ENCODE measurements at places on chromosomes 2 and 18. TPM values are rescaled to one million over a fixed set of nuclear protein-coding genes. Genes with fewer than 3 reads are reported as not detected.
A peak's percentile ranks its signal among the peaks of the same experiment; 100 is the strongest.

ZNF512 gene
- polyA plus RNA-seq = 3.3 TPM

ARID5A gene
- 12.7 TPM for polyA plus RNA-seq

RBM43 gene
- 1.8 TPM for polyA plus RNA-seq

TFCP2L1 gene
- polyA plus RNA-seq = 0.06 TPM

EHD3 gene
- 7.2 TPM for polyA plus RNA-seq

GRCh38 chr2:186617148-186617547, 27.3 kb downstream of the ITGAV start:
- H3K27ac ChIP-seq = no peak overlapping the region
- H3K4me3 ChIP-seq = no peak overlapping the region

DNA sequence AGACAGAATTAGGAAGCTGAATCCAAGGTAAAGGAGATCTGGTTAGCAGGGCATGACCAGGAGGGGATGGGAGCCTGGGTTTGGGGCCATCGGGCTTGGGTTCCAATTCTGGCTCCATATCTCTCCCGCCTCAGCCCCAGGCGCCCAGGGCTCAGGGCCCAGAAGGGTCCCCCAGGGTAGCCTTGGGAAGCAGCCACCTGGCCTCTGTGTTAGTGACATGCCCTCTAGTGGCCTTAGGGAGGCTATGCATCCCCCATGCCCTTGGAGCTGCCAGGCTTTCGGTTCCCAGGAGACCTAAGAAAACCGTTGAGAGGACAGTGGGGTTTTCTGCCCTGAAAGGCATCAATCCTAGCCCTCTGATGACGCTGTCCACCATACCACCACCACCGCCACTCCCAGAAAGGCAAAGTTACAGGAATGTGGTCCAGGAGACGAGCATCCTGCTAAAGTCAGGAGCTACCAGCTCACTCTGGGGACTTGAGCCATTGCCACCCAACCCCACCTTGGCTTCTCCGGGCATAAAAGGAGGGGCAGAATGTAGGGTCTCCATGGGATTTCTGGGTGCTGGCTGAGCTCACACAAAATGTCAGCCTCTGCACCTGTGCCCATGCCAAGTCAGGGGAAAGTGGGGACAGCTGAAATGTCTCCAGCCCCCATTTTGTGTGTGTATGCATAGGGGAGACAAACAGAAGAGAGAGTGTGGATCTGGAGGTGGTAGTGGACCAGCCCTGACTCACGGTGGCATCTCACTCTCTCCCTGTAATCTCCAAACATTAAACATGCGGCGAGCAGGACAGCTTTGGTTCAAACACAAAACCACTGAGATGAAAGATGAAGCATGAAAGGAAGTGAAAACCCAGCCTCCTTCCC, 56.5 kb downstream of the EMX1 start:
- no peaks in the 10 kb centered on the region for H3K27me3 ChIP-seq
- H3K27ac ChIP-seq = no peak overlapping the region
- H3K36me3 ChIP-seq = peaks cover 21% of the 10 kb centered on the region
- no peak for DNase-seq

GRCh38 chr2:33907866-33908265, 308.8 kb upstream of the FAM98A start:
- H3K4me1 ChIP-seq = peaks cover 14% of the 10 kb centered on the region
- H3K27me3 ChIP-seq = no peaks in the 10 kb centered on the region
- no peaks in the 10 kb centered on the region for H3K36me3 ChIP-seq
- DNase-seq = no peak
- H3K4me3 ChIP-seq = no peak overlapping the region

DNA sequence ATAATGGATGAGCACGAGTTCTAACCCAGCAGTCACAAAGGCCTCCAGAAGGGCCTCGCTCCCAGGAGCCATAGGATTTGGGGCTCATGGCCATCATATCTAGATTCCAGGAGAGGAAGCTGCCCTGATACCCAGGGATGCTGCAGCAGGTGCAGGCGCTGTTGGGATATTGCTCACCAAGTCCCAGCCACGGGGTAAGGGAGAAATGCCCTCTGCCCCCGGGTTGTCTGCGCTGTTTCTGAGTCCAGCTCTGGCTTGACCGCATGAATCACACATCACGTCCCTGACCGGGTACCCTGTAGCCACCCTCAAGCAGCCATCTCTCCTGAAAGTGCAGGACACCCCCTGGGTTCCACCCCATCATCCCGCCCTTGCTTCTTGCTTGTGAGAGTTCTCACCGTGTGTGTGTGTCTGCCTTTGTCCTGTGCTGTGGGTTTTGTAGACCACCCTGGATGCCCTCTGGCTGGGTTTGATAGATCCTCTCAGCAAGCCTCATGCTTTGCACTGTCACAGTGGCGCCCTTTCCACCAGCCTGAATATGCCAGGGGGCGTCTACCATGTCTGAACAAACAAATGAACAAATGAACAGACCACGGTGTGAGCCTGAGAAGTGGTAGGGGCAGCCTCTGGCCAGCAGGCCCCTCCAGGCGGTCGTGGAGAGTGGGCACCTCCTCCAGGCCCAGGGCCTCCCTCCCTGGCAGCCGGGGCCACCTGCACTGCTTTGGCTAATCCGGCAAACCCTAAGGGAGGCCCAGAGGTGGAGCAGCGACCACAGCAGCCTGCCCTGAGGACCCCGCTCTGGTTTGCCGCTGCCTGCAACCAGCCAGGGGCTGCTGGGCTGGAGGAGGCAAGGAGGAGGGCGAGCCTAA, 32.1 kb downstream of the ADRA2B start:
- peaks cover 7% of the 10 kb centered on the region for H3K4me1 ChIP-seq
- peak; percentile 28 for DNase-seq
- H3K27ac ChIP-seq = no peak overlapping the region
- no peak overlapping the region for H3K4me3 ChIP-seq

DNA sequence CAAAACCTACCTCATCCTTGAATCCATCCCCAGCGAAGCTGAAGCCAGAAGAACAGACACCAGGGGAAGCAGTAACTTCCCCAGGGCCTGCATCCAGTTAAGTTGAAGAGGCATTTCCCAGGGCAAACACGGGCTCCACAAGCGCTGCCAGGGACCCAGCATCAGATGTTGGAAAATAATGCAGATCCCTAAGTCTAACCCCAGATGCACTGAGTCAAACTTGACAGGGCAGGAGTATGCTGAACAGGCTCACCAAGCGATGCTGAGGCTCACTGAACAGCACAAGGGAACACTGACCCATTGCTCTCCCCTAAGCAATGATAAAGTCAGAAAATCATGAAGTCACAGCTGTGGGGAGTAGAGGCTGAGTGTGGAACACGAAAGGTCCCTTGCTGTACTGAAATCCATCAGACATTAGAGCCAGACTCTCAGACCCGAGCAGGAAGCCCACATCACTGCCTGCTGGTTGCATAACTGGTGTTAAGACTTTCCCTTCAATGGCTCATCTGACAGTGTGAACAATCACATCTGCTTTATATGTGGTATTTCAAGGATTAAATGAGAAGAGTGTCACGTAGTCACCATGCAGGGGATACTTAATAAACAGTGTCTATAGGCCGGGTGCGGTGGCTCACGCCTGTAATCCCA, 36.2 kb downstream of the TNS1 start:
- no peak overlapping the region for H3K4me3 ChIP-seq
- peaks cover 4% of the 10 kb centered on the region for H3K4me1 ChIP-seq
- no peak for DNase-seq
- H3K36me3 ChIP-seq = no peaks in the 10 kb centered on the region
- H3K27ac ChIP-seq = peak overlapping the region; percentile 48
- no peaks in the 10 kb centered on the region for H3K27me3 ChIP-seq

- peaks cover 12% of the 10 kb centered on the region for H3K4me1 ChIP-seq
- no peaks in the 10 kb centered on the region for H3K27me3 ChIP-seq
- no peak overlapping the region for H3K27ac ChIP-seq
- no peak for DNase-seq
- no peak overlapping the region for H3K4me3 ChIP-seq
- no peaks in the 10 kb centered on the region for H3K36me3 ChIP-seq
Measured at GRCh38 chr18:58605027-58606020, 23.6 kb downstream of the ALPK2 start.

- no peak overlapping the region for H3K4me3 ChIP-seq
- no peak for DNase-seq
- H3K27me3 ChIP-seq = no peaks in the 10 kb centered on the region
- H3K4me1 ChIP-seq = no peaks in the 10 kb centered on the region
- H3K27ac ChIP-seq = no peak overlapping the region
- no peaks in the 10 kb centered on the region for H3K36me3 ChIP-seq
Measured at GRCh38 chr2:152391318-152391717, 56.3 kb downstream of the FMNL2 start.

- H3K36me3 ChIP-seq = no peaks in the 10 kb centered on the region
- no peaks in the 10 kb centered on the region for H3K4me1 ChIP-seq
- H3K27ac ChIP-seq = no peak overlapping the region
Measured at GRCh38 chr2:110800611-110801402, 68.4 kb downstream of the ACOXL start.

- no peak overlapping the region for H3K4me3 ChIP-seq
- no peaks in the 10 kb centered on the region for H3K4me1 ChIP-seq
- DNase-seq = no peak
Measured at GRCh38 chr2:72006188-72006736, 141.4 kb downstream of the CYP26B1 start.

DNA sequence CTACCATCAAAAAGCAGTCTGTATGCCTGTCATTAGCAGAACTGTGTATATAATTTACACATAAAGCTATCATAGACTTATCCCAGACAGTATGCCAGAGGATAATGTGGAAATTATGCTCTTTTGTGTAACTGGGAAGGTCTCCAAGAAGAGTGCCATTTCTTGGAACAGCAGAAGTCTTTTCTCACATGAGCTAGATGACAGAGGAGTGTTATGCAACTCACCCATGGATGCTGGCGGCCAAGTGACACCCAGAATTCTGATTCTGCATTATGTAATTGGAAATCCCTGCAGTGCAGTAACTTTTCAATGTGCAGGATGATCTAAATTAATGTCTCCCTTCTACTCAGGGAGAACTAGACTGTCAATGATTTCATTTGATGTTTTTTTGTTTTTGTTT, 160.0 kb downstream of the UBE2E3 start:
- H3K27ac ChIP-seq = no peak overlapping the region
- no peaks in the 10 kb centered on the region for H3K4me1 ChIP-seq
- H3K4me3 ChIP-seq = no peak overlapping the region
- no peaks in the 10 kb centered on the region for H3K36me3 ChIP-seq
- no peak for DNase-seq

DNA sequence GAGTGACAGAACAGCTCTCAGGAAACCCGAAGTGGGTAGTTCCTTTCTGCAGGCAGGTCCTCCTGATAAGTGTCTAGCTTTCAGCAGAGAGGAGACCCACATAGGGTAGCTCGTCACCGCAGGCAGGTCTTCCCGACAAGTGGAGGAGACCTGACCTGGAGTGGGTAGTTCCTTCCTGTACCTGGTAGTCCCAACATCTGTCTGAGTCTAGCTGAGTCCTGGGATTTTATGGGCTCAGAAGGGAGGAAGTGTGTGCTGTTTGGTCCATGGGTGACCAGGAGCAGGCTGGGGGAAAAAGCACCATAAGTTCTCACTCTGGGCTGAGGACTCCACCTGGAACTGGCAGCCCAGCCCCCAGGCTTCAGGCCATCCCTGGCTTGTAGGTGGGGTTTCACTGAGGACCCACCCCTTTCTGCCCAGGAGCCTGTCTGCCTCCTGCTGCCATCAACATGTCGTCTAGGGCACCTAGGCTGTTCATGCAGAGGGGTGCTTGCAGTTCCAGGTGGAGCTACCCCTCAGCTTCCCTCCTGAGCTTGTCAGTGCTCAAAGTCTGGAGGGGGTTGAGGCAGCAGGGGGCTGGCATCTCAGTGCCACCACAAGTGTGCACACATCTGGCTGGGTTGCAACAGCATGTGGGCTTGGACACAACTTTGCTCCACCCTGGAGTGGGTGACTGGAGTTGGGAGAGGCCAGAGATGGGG, 9.4 kb downstream of the DYSF start:
- H3K36me3 ChIP-seq = no peaks in the 10 kb centered on the region
- peaks cover 52% of the 10 kb centered on the region for H3K4me1 ChIP-seq
- no peak overlapping the region for H3K27ac ChIP-seq
- no peaks in the 10 kb centered on the region for H3K27me3 ChIP-seq
- no peak for DNase-seq

GRCh38 chr2:184141866-184142265, 456.5 kb upstream of the ZNF804A start:
- DNase-seq = no peak
- H3K27ac ChIP-seq = no peak overlapping the region
- no peaks in the 10 kb centered on the region for H3K36me3 ChIP-seq
- no peak overlapping the region for H3K4me3 ChIP-seq

GRCh38 chr2:157662401-157662800, 33.7 kb upstream of the ACVR1C start:
- H3K27ac ChIP-seq = no peak overlapping the region
- no peaks in the 10 kb centered on the region for H3K4me1 ChIP-seq
- no peaks in the 10 kb centered on the region for H3K27me3 ChIP-seq

DNA sequence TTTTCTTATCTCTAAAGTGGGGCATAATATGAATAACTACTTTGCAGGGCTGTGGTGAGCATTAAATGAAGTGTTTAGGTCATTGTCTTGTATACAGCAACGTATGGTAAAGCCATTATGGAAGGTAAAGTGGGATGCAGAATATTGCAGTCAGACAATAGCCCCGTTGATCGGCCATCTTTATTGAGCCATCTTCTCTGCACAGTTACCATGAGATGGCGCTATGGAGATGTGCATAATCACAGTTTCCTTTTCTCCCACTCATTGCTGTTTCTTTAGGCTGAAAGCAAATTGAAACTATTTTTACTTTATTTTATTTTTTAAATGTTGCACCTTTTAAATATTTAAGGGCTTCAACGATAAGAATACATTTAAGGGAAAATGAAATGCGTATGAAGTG, 108.9 kb downstream of the THSD7B start:
- no peak overlapping the region for H3K27ac ChIP-seq
- DNase-seq = no peak
- no peak overlapping the region for H3K4me3 ChIP-seq
- no peaks in the 10 kb centered on the region for H3K4me1 ChIP-seq
- no peaks in the 10 kb centered on the region for H3K27me3 ChIP-seq
- H3K36me3 ChIP-seq = no peaks in the 10 kb centered on the region

GRCh38 chr2:209907746-209908145, 94.7 kb upstream of the RPE start:
- no peak overlapping the region for H3K27ac ChIP-seq
- DNase-seq = no peak
- no peaks in the 10 kb centered on the region for H3K27me3 ChIP-seq
- no peaks in the 10 kb centered on the region for H3K4me1 ChIP-seq
- no peaks in the 10 kb centered on the region for H3K36me3 ChIP-seq

GRCh38 chr2:223260681-223261080, 208.7 kb downstream of the KCNE4 start:
- no peaks in the 10 kb centered on the region for H3K36me3 ChIP-seq
- H3K27ac ChIP-seq = no peak overlapping the region
- DNase-seq = no peak

- H3K27me3 ChIP-seq = no peaks in the 10 kb centered on the region
- H3K36me3 ChIP-seq = no peaks in the 10 kb centered on the region
- no peak for DNase-seq
- H3K27ac ChIP-seq = no peak overlapping the region
- no peaks in the 10 kb centered on the region for H3K4me1 ChIP-seq
Measured at GRCh38 chr18:60259052-60259681, 113.4 kb downstream of the MC4R start.

GRCh38 chr2:74515981-74516633, 1.9 kb downstream of the TLX2 start:
- no peak overlapping the region for H3K27ac ChIP-seq
- H3K36me3 ChIP-seq = no peaks in the 10 kb centered on the region
- peak; percentile 85 for DNase-seq
- peaks cover 11% of the 10 kb centered on the region for H3K27me3 ChIP-seq
- peaks cover 19% of the 10 kb centered on the region for H3K4me1 ChIP-seq
- no peak overlapping the region for H3K4me3 ChIP-seq

- no peak overlapping the region for H3K27ac ChIP-seq
- H3K36me3 ChIP-seq = no peaks in the 10 kb centered on the region
- H3K4me3 ChIP-seq = no peak overlapping the region
- H3K27me3 ChIP-seq = no peaks in the 10 kb centered on the region
- H3K4me1 ChIP-seq = no peaks in the 10 kb centered on the region
Measured at GRCh38 chr2:123717636-123718334, 307.3 kb upstream of the CNTNAP5 start.
